Mesenteric fat pad (tissue), 1 donor: ENCODE measurements at places on chromosomes 3 and 15. TPM values are rescaled to one million over a fixed set of nuclear protein-coding genes. Genes with fewer than 3 reads are reported as not detected.

Gene SLC9C1
- total RNA-seq = not detected

Gene SCAMP5
- 1.7 TPM for total RNA-seq

DNA sequence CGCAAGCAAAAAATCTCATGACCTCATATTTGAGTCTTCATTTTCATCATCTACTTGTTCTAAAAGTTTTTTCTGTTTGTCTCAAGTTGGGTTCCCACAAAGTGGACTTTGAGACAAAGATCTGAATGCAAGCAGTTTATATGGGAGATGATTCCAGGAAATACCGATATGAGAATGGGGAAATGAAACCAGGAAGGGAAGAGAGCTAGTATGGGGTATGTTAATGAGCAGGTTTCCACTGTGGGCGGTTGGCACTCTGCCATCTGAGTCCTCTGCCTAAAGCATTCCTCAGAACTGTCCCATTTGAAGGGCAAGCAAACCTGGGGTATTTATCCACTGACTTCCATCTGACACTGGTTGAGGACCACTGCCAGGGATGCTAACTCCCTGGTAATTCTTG lies 8.8 kb downstream of the ADPRH start:
- DNase-seq = no peak

DNA sequence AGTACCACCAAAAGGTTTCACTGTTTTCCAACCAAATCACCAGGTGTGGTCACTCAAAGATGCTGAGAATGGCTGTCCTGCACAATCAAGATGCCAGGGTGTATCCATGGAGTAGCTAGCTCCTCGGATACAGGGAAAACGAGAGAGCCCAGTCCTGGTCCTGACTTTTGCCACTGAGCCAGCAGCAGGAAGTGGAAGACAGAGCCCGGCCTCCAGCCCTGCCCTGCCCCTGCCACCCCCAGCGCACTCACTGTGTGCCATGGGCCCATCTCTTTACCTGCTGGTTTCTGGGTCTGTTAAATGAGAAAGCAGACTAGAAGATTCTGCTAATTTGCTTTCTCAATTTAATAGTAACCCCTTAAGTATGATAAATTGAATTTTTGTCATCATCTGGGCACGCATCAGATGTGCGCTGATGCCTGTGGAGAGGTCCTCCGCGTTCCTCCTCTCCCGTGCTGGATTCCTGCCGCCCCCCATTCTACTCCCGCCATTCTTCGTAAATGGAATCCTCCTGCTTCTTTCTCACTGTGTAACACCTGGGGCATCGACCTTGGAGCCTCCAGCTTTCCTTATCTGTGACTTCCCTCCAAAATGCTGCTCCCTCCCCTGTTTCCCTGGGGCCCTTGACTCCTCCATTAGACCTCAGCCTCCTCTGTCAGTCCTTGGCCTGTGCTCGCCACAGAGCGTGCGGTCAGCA lies 18.0 kb downstream of the TNFAIP8L3 start:
- no peak for DNase-seq

GRCh38 chr3:78847603-78848002 lies 920.2 kb downstream of the ROBO1 start:
- no peak for DNase-seq

GRCh38 chr3:153252963-153253362 lies 90.9 kb downstream of the RAP2B start:
- no peak for DNase-seq
